ENCODE measurements at places on chromosomes 6 and 20. TPM values are rescaled to one million over a fixed set of nuclear protein-coding genes. Genes with fewer than 3 reads are reported as not detected.

Gene TRIM40
- total RNA-seq = not detected

GRCh38 chr20:11376420-11376819 lies 541.3 kb upstream of the BTBD3 start:
- no peaks in the 10 kb centered on the region for H3K36me3 ChIP-seq
- H3K4me1 ChIP-seq = peaks cover 28% of the 10 kb centered on the region
- H3K27ac ChIP-seq = no peak overlapping the region
- no peak overlapping the region for H3K4me3 ChIP-seq

Gene CUL7
- 23.1 TPM for total RNA-seq

DNA sequence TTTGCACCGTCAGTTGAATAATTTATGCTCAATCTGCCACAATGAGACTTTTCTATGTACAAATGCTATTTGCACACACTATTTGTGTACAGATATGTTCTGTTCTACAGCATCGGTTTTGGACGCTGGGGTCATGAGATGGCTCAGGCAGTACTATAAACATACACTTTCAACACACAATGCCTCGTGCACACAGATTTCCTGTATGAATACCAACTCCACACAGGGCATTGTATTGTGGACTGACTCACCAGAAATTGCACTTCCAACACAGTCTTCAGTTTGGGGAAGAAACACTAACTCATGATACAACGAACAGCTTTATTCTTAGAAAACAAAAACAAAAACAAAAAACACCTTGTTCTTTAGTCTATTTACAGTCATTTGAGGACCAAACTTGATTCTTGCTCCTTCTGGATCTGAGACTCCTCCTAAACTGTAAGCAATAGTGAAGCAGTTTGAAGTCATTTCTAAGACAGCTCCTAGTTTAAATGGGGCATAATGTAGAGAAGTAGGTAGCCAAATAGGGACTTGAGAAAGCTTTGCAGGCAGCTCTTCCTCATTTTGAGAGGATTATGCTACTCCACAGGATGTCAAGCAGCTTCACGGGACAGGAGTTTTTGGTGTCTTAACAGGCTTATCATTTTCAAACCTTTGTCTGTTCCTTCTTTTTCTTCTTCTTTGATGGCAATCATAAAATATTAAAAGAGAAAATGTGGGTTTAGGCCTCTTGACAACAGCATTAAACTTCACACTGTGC lies 33.7 kb downstream of the GJA10 start:
- H3K27ac ChIP-seq = peak overlapping the region; percentile 7
- DNase-seq = peak; percentile 54
- H3K4me3 ChIP-seq = no peak overlapping the region
- H3K27me3 ChIP-seq = no peaks in the 10 kb centered on the region
- no peaks in the 10 kb centered on the region for H3K36me3 ChIP-seq

DNA sequence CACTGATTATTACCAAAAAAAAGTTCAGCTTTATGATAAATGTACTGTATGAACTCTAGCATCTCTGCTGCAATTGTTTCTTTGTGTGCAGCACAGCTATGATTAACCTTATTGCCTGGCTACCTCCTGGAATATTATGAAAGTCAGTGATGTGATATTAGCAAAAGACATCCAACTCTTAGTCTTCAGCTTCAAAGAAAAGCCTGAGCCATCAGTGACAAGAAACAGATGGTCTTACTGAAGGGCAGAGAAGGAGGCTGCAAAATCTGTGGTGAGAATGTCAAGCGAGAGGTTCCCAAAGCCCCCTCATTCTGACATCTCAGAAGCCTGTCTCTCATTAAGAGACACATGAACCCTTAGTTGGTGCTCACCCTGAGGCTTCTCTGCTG lies 89.4 kb upstream of the TNFAIP3 start:
- H3K4me3 ChIP-seq = no peak overlapping the region
- no peaks in the 10 kb centered on the region for H3K36me3 ChIP-seq
- no peaks in the 10 kb centered on the region for H3K4me1 ChIP-seq
- no peak for DNase-seq
- no peak overlapping the region for H3K27ac ChIP-seq

DNA sequence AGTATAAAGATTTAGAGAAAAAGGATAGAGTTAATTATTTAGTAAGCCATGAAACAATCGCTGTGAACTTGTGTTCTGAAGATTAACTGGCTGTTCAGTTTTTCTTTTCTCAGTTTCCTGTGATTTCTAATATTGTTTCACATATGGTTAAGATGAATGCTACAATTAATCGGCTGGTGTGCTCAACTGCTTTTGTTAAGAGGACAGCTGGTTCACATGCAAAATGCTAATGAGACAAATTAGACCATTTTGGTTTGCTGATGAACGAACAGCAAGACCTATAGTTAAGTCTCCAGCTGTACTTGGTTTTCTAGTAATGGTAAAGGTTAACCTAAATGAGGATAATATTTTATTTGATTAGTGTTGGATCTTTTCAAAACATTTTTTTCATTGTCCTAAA lies 10.8 kb upstream of the NHSL1 start:
- no peak overlapping the region for H3K27ac ChIP-seq
- peaks cover 34% of the 10 kb centered on the region for H3K4me1 ChIP-seq
- no peak overlapping the region for H3K4me3 ChIP-seq

GRCh38 chr6:117188627-117189201 lies 76.6 kb upstream of the VGLL2 start:
- DNase-seq = peak; percentile 24
- H3K4me3 ChIP-seq = no peak overlapping the region
- H3K27ac ChIP-seq = no peak overlapping the region
- no peaks in the 10 kb centered on the region for H3K4me1 ChIP-seq
- no peaks in the 10 kb centered on the region for H3K27me3 ChIP-seq
- H3K36me3 ChIP-seq = no peaks in the 10 kb centered on the region

DNA sequence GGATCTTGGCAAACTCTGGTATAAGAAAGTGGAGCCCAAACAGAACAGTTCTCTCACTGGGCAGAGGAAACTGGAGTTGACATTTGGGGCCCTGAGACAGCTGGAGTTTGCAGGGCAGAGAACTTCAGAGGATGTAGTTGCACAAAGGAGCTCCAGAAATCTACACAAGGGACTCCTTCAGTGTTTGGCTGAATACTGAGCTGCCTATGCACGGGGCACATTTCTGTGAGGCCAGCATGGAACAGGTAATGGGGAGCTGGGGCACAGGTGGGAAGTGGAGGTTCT lies 169.3 kb downstream of the ANKRD60 start:
- H3K27ac ChIP-seq = no peak overlapping the region
- no peaks in the 10 kb centered on the region for H3K27me3 ChIP-seq
- DNase-seq = no peak
- no peaks in the 10 kb centered on the region for H3K4me1 ChIP-seq
- H3K36me3 ChIP-seq = no peaks in the 10 kb centered on the region

- H3K27me3 ChIP-seq = no peaks in the 10 kb centered on the region
- H3K27ac ChIP-seq = no peak overlapping the region
Measured at GRCh38 chr6:92408350-92408749, 1011.0 kb downstream of the EPHA7 start.

Gene DEFB132
- total RNA-seq = not detected

- DNase-seq = no peak
- H3K4me1 ChIP-seq = peaks cover 14% of the 10 kb centered on the region
- no peaks in the 10 kb centered on the region for H3K36me3 ChIP-seq
- no peak overlapping the region for H3K27ac ChIP-seq
- no peaks in the 10 kb centered on the region for H3K27me3 ChIP-seq
Measured at GRCh38 chr6:52871621-52872020, 31.0 kb upstream of the GSTA5 start.

DNA sequence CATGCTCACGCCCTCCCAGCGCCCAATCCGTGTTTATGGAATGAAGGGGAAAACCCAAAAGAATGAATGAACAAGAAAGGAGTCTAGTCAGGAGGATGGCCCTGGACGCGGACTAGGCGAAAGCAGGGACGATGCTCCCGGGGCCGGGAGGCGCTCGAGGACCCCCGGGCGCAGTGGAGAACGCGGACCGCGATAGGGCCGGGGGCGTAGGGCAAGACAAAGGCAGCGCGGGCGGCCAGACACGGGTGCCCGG lies 758 bp downstream of the GCLC start:
- H3K27ac ChIP-seq = peak overlapping the region; percentile 60
- H3K27me3 ChIP-seq = peaks cover 25% of the 10 kb centered on the region
- H3K36me3 ChIP-seq = no peaks in the 10 kb centered on the region
- H3K4me1 ChIP-seq = peaks cover 15% of the 10 kb centered on the region
- no peak for DNase-seq
- H3K4me3 ChIP-seq = peak overlapping the region; percentile 64

Gene CCN6
- not detected for total RNA-seq

Gene DNAH8
- 0.09 TPM for total RNA-seq

- H3K36me3 ChIP-seq = no peaks in the 10 kb centered on the region
- no peak overlapping the region for H3K4me3 ChIP-seq
- no peaks in the 10 kb centered on the region for H3K27me3 ChIP-seq
- H3K4me1 ChIP-seq = peaks cover 5% of the 10 kb centered on the region
Measured at GRCh38 chr6:105302617-105303128, 100.2 kb downstream of the PREP start.

GRCh38 chr20:35235881-35236280 lies 9.4 kb downstream of the MMP24 start:
- H3K27me3 ChIP-seq = no peaks in the 10 kb centered on the region
- no peak for DNase-seq
- no peaks in the 10 kb centered on the region for H3K36me3 ChIP-seq
- H3K4me3 ChIP-seq = no peak overlapping the region
- no peak overlapping the region for H3K27ac ChIP-seq
- H3K4me1 ChIP-seq = no peaks in the 10 kb centered on the region

Gene CTCFL
- total RNA-seq = 0.34 TPM

DNA sequence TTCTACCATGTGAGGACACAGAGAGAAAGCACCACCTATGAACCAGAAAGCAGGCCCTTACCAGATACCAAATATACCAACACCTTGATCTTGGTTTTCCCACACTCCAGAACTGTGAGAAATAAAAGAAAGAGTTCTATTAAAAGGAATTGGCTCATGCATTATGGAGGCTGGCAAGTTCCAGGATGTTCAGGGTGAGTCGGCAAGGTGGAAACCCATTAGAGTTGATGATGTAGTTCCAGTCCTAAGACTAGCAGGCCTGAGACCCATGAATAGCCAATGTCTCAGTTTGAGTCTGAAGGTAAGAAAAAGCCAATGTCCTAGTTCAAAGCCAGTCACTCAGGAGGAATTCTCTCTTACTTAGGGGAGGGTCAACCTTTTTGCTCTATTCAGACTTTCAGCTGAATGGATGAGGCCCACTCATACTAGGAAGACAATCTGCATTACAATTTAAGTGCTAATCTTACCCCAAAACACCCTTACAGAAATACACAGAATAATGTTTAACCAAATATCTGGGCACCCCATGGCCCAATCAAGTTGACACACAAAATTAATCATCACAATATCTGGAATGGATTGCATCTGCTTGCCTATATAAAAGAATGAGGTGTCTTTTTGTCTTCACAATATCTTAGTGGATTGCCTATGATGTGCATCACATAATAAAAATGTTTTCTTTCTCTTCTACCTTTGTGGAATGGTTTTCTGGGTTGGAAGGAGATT lies 5.5 kb upstream of the TAAR1 start:
- H3K27me3 ChIP-seq = no peaks in the 10 kb centered on the region
- H3K4me1 ChIP-seq = no peaks in the 10 kb centered on the region
- no peaks in the 10 kb centered on the region for H3K36me3 ChIP-seq
- H3K4me3 ChIP-seq = no peak overlapping the region
- no peak for DNase-seq

DNA sequence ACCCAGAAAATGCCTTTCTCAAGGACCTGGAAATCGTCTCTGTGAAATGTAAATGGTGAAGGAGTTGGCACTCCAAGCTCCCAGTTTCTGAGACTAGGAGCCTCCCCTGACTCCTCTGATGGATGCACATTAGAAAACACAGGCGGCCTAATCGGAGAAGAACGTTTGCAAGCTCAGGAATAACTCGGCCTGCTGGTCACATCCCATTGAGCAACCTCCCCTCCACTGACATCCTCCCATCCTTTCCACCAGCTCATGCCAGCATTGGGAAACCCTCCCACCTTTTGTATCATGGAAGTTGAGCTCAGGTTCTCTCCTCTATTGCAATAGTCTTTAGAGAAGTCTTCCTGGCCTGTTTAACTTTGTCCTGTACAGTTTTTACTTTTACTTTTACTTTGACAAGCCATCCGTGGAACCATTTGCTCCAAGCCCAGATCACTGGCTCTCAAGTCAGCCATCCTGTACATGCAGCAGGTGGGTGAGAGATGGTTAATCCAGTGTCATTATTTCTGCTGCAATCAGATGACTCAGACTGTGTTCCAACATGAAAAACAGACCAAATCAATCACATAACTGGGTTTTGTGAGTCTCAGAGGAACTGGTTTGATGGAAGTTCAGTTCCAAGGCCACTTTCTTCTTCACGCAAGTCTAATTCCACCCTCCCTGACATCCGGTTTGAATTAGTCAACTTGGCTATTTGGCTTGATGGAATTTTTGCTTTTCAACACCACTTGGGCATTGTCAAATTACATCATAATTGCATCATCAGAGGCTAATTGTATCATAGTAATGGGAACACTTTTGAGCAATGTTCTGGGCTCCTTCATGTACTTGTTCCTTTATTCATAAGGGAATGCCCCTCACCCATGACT lies 619.4 kb upstream of the CDH4 start:
- H3K4me1 ChIP-seq = peaks cover 4% of the 10 kb centered on the region
- H3K27ac ChIP-seq = no peak overlapping the region
- H3K4me3 ChIP-seq = no peak overlapping the region
- DNase-seq = no peak
- H3K27me3 ChIP-seq = no peaks in the 10 kb centered on the region

- H3K27ac ChIP-seq = no peak overlapping the region
- H3K36me3 ChIP-seq = no peaks in the 10 kb centered on the region
- H3K4me3 ChIP-seq = no peak overlapping the region
Measured at GRCh38 chr6:39543095-39543494, 182.1 kb downstream of the KIF6 start.

- no peak overlapping the region for H3K4me3 ChIP-seq
- H3K36me3 ChIP-seq = no peaks in the 10 kb centered on the region
- H3K27me3 ChIP-seq = peaks cover 77% of the 10 kb centered on the region
- peaks cover 14% of the 10 kb centered on the region for H3K4me1 ChIP-seq
- H3K27ac ChIP-seq = no peak overlapping the region
- no peak for DNase-seq
Measured at GRCh38 chr6:28215425-28215824, 9.7 kb upstream of the ZSCAN9 start.

DNA sequence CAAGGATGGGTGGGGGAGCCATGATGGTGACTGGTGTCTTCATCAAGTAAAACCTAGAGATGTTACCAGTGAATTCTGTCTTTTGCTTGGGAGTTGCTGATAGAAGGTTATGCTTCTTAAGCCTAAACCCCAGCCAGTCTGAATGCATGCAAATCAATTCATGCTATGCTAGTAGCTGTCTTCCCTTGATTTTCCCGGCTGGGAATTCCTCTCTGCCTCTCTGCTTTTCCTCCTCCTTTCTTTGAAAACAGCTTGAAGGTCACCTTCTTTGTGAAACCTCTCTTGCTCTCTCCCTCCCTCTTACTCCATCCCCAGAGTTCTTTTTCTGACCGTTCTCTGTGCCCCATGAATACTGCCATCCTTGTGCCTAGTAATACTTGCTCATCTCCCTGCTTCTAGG lies 58.9 kb downstream of the TMEM200A start:
- no peak overlapping the region for H3K4me3 ChIP-seq
- H3K27ac ChIP-seq = no peak overlapping the region
- H3K4me1 ChIP-seq = peaks cover 8% of the 10 kb centered on the region
- DNase-seq = peak; percentile 24
- no peaks in the 10 kb centered on the region for H3K36me3 ChIP-seq
- no peaks in the 10 kb centered on the region for H3K27me3 ChIP-seq

All from neural progenitor cell (in vitro differentiated cells).